Activated naive CD4-positive, alpha-beta T cell treated with Interleukin-2 at 50 U/mL for 16 hours (primary cell): ENCODE measurements at places on chromosomes 2 and 18.

DNA sequence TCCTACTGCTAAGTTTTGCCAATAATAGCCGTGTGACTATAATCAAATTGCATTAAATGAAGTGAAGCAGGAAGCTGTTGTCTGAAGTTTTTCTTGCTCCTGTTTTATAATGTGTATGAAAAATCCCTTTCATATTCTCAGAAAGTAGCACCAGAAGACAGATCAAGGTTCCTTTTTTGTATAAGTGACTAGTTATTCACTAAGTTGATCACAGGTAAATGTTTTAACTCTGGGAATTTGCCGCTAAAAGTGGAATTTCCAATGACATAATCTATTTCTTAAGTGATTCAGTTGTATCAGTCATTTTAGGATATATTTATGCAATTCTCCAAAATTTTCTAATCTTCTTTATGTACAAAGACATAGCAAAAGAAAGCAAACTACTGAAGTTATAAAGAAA, 99.6 kb downstream of the DPP4 start:
- DNase-seq, result no peak

DNA sequence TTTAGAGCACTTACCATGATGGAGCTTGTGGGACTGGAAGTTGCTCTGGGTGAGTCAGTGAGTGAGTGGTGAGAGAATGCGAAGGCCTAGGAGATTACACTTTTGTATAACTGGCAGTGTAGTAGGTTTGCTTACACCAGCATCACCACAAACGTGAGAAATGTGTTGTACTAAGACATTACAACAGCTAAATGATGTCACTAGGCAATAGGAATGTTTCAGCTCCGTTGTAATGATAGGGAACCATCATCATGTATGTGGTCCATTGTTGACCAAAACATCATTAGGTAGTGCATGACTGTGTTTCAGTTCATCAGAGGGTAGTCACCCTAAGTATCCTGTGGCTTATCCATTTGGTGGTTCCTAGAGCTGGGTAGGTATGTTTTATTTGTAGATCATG, 11.9 kb downstream of the ZNF407 start:
- no peak for DNase-seq

DNA sequence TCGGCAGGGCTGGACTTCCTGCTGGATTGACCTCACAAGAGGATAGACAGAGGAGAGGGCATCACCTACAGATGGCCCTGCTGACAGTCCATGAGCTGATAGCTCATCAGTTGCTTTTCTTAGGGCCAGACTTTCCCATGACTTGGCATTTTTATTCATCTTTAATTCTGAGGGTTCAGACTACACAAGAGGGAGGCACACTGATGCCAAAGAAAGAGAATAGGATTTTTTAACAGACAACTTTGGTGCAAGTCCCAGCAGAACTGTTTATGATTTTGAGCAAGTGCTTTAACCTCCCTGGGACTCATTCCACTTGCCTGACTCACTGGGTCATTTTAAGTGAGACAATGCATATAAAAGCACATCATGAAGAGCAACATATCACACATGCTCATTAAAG, 299.2 kb downstream of the INSIG2 start:
- no peak for DNase-seq

DNA sequence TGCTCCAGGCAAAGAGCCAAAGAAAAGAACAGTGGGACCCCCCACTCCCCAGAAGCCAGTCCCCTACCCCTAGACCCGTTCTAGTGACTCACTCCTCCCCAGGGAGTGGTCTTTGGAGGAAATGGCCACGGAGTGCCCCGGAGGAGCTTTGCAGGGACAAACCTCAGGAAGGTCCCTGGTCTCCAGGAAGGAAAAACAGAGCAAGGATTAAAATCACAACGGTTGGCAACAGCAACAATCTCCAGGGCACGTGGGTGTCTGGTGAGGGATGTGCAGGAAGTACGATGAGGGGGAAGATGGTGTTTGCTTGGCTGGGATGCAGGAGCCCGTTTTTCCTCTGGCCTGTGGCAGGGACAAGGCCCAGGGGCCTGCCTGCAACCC, 135.0 kb downstream of the SMAD2 start:
- DNase-seq, result no peak

GRCh38 chr2:137182071-137182470, 416.7 kb downstream of the THSD7B start:
- no peak for DNase-seq

DNA sequence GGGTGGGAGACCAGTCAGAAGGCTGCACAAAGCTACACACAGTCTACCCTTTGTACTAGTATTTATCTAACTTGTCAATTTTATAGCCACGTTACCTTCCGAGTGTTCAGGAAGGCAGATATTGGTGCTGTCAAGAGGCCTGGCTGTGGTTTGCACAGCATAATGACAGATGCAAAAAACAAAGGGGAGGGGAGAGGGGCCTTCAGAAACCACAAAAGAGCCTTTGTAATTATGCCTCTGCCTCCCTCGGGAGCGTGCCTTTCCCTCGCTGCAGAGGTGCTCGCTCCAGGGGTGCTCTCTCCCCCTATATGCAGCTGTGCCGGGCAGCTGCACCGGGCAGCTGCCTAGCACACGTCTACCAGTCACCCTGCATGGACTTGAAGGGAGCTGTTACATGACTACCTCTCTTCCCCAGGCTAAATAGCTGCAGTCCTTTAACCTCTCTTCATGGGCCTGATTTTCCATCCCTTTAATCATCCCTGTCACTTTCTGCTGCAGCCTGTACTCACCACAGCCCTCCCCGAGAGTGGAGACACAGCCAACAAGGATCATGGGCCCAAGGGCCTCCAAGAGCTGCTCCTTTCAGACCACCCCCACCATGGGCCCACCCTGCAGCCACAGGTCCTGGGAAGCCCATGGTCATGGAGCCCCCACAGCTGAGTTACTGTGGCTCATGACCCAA, 168.4 kb upstream of the PKDCC start:
- no peak for DNase-seq

- DNase-seq, result no peak
Measured at GRCh38 chr18:56984731-56985130, 162.2 kb upstream of the BOD1L2 start.

GRCh38 chr2:60303680-60304079, 249.8 kb downstream of the BCL11A start:
- no peak for DNase-seq

DNA sequence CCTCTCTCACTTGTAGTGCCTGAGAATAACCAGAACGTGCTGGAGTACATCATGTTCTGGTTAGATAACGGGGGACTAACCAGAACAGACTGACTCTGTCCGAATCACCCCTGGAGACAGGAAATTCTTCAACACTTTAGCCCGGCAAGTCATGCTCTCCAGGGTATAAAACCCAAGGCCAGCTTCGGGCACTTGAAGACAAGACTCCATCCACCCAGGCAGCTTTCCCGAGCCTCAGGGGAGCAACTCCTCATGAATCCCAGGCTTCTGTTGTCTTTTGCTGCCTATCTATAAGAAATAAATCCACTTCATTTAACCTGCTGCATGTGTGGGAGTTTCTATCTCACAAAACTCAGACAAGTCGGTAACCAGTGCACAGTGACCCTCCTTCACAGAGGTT, 99.6 kb downstream of the KCNF1 start:
- no peak for DNase-seq

DNA sequence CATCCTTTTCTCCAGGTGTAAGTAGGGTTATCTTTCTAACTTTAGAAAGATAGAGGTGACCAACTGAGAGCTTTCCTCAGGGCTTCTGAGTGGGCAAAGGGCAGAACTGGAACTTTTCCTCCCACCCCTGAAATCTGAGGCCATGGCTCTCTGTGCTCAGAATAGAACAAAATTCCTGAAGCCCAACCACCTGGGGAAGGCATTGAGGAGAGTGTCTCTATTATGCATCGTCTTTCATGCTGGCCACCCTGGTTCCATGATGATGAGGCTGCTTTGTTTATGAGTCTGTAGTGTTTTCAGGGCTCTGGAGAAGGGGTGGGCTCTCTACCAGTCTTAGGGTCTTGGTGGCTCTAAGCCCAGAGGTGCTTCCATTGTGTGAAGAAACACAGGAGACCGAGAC, 30.7 kb upstream of the IL1R1 start:
- DNase-seq, result no peak

GRCh38 chr2:195238826-195239225, 418.2 kb upstream of the SLC39A10 start:
- no peak for DNase-seq

DNA sequence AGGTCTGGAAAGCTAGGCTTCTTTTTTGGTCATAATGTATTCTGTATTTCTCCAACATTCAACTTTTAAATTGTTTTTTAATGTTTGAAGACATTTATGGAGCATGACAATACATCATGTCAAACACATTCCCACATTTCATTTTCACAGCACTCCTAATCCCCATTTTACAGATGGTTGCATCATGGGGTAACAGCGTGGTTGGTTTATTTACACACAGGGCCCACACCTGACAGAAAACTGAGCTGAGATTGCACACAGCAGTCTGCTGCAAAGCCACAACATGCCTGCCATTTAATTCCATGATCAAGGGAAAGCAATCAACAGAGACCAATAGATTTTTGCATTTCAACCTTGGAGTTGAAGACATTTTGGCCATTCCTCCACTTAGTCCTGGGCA, 335.7 kb upstream of the MGAT5 start:
- DNase-seq, result no peak

DNA sequence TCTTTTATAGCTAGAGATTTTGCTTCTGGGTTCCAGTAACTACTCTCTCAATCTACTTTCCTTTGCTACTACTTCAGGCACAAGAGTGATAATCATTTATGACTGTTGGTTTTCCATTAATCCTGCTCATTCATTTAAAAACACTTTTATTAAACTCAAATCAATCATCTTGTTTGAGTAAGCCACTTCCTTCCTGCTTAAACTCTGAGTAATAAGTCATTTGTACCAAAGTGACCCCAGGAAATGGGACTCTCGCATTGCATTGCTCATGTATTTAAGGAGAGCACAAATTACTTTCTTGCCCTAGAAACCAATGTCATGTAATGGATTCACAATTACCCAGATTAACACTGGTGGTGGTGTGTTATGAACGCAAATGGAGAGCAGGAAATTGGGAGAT, 270.7 kb upstream of the HNMT start:
- no peak for DNase-seq

DNA sequence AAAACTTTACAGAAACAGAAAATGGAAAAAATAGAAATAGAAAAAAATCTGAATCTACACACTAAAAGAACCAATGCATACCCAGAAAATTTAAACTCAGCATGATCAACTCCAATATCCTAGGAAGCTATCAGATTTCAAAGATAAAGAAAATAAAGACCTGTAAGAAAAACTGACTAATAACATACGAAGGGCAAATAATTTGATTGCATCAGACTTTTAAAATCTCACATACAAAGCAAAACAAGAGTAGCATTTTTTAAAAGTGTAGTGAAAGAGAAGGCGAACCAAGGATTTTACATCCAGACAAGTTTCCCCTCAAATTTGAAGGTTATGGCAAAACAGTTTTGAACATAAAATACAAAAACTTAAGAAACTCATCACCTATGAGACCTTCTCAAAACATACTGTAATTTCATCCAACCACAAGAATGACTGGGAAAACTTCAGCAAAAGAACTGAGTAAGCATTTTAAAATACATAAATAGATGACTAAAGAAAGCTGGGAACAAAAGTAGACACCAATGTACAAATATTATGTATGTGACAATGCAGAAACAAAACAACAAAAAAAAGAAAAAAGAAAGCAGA, 54.8 kb downstream of the NBAS start:
- no peak for DNase-seq
